Effector memory CD4-positive, alpha-beta T cell (primary cell): ENCODE measurements at places on chromosomes 4 and X.

DNA sequence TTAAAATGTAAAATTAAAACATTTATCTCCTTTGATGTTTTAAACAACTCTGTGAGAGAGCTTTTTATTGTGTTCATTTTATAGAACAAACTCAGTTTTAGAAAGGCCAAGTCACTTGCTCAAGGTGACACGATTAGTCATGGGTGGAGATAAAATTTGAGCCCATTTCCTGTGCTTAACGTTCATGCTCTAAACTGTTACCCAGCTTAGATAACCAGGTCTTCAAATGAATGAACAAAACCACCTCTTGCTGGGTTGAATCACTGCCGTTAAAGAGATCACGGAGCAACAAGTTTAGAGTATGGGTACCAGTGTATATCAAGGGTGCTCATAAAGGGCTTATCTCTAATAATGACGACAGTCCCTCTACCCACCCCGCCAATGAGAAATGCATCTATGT is 10.2 kb upstream of the CASK start:
- DNase-seq, result no peak

DNA sequence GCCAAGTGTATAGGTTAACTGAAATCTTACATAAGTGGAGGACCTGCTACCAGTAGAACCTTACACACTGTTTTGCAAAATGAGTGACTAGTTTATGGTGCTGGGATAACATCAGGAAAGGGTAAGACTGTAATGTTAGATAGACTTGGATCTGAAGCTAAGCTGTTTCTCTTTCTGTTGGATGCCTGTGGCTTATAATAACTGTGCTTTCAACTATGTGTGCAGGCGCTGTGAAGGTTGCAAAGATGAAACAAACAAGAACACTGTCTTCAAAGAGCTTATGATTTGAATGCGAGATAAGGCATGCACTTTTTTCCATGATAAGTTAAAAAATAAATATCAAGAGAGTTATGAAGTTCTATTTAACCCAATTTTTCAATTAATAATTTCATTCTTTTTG is 34.5 kb upstream of the LCORL start:
- no peak for DNase-seq

DNA sequence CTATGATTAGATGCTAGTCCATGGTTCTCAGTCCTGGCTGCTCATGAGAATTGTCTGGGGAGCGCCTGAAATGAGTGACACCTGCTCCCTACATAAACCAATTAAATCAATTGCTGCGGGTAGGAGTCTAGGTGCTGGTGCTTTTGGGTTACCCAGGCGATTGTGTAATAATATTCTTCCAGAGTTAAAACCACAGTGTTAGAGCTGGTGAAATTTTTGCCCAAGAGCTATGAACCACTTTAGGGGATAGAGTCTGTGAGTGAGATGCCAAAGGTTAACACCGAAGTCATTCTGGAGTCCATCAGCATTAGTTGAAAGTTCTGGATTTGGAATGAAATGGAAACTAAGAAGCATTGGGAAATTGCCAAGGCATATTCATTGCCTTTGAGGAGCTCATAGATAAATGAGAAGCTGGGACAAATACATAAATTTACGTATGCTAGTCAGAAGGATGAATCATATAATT is 15.3 kb downstream of the PDK3 start:
- no peak for DNase-seq

DNA sequence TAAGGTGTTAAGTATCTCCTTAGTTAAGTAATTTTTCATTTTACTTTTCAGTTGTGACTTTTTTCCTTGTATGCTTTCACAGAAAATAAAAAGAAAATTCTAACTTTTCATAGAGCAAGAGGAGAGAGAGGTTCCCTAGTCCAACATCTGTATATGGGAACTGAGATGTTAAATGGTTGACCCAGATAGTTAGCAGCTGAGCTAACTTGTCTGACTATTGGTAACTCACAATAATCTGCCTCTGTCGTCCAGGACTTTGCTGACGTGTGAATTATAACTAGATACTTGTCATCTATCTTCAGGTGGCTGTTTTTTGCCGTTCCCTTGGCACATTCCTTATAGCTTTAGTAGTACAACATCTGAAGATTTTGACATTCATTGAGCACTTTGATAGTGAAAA is 29.9 kb downstream of the TBC1D19 start:
- DNase-seq, result no peak

DNA sequence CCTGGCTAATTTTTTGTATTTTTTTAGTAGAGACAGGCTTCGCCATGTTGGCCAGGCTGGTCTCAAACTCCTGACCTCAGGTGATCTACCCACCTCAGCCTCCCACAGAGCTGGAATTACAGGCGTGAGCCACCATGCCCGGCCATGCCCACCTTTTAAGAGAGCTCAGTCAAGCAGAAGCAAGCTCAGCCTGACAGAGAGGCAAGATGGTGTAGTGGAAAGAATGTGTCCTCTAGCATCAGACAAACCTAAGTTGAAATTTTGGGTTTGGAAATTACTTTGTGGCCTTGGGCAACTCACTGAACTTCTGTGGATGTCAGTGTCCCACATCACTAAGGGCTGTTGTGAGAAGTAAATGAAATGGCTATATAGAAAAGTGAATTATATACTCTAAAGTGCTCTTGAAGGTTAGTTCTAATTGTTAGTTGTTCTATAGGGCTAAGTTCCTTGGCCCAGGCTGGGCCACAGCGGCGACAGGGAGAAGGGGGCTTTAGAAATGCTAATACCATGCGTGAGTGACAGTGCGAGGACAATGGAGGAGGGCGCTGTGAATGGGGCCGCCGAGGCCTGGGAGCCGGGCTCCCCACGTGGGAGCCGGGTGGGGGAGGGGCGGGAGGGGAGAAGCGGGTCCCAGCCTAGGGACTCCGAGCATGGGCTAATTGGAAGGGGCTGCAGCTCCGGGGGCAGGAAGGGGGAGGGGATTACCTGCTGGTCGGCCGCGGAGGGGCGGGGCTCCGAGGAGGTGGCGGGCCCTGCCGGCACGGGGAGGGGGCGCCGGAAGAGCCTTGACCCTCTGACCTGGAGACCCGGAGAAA is 15.6 kb downstream of the PJA1 start:
- DNase-seq, result no peak

GRCh38 chrX:138925330-138925729 is 213.8 kb upstream of the FGF13 start:
- DNase-seq, result no peak

- no peak for DNase-seq
Measured at GRCh38 chr4:11589676-11590075, 161.0 kb upstream of the HS3ST1 start.

DNA sequence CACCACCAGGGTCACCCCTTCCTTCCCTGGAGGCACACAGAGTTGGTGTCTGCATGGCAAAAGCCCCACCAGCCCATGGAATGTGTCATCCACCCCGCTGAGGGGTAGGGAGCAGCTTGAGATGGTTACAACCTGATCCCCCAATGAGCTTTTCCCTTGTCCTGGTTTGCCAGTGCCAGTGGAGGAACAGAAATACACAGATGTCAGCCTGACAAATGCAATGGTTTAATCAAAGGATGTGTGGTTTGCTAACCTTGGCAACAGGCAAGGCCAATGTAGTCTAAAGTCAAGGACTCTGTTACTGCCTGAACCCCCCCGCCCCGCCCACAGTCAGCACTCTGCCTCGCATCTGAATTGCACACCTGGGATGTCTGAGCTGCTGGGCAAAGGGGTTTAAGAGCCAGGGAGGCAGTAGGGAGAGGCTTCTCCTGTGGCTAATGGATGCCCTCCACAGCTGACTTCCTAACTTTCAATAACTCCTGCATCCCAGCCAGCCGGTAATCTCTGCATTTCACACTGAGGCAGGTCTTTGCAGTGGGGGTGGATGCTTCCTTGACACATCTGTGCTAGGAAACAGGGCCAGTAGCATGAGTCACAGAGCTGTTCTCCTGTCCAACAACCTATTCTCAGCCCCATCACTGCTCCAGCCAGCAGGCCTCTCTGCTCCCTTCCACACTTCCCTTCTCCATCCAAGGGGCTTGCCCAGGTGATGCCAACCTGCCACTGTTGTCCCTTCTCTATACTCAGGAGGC is 137.5 kb downstream of the AMMECR1 start:
- DNase-seq, result no peak

- no peak for DNase-seq
Measured at GRCh38 chr4:31294655-31295480, 574.7 kb downstream of the PCDH7 start.

DNA sequence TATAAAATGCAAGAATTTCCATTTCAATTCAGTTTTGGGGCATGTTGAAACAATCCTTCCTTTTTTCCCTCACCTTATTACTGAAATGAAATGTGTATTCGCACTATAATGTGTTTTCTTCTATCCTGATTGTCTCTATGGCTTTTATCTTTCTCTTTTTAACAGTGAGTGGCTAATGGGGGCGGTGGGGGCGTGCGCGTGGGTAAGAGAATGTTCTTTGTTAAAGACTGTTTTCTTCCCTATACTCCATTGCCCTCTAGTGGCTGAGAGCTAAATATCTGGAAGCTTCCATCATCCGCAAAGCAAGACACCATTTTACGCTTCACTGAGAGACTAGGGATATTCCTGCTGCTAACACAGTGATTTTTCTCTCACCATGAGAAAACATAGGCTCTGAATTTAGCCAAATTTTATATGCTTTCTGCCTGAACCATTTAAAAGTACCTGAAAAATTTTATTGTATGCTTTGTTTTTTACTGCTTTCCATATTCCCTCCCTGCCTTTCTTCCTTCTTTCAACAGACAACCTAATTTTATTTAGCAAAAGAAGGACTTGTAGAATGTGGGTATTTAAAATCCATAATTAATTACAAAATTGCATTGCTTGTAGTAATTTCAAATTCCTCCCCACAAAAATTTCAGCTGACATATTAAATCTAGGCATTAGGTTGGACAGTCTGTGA is 194.0 kb downstream of the GASK1B start:
- no peak for DNase-seq

DNA sequence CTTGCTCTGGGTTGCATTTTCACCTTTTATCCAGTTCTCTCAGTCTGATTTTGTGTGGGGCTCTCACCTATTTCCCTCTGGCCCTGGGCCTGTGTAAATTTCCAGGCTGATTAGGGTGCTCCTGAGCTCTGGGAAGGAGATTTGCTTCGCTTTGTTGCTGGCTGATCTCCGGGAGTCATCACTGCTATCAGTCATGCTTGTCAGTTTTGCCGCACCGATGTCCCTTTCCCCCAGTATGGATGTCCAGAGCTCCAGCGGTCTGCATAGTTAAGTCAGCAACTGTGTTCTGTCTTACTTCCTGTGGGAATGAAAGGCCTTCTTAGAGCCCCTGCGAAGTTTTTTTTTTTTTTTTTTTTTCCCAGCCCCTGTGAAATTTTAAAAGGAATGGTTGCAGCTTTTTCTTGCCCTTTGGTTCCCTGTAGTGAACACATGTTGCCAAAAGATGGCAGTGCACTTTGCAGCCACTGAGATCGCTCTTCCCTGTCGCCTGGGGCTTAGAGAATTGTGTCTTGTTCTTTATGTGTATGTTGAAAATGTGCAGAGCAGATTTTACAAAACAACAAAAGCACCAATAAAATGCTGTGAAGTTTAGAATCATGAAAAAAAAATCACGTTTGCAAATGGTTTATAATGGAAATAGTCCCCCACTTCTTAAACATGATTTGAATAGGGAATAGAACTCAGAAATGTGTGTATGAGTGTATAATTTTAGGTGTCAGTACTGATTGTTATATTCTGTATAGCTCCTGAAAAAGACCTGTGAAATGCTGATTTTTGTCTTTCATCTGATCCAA is 109.1 kb upstream of the SLC4A4 start:
- DNase-seq, result no peak

DNA sequence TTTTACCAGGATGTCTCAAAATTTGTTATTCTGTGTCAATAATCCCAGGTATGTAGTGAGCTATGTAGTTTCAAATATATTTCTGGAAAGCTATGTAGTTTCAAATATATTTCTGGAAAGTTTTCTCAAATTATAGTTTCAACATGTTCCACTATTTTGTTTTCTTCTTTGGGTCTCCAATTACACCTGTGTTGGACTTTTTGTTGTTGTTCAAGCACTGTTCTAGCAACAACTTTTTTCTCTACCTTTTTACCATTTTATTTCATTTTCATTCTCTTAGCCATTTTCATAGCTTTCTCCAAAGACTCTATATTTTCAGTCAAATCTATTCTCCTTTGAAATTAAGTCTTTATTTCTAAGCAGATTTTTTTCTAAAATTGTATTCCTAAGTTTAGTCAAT is 88.4 kb downstream of the LCORL start:
- DNase-seq, result no peak

DNA sequence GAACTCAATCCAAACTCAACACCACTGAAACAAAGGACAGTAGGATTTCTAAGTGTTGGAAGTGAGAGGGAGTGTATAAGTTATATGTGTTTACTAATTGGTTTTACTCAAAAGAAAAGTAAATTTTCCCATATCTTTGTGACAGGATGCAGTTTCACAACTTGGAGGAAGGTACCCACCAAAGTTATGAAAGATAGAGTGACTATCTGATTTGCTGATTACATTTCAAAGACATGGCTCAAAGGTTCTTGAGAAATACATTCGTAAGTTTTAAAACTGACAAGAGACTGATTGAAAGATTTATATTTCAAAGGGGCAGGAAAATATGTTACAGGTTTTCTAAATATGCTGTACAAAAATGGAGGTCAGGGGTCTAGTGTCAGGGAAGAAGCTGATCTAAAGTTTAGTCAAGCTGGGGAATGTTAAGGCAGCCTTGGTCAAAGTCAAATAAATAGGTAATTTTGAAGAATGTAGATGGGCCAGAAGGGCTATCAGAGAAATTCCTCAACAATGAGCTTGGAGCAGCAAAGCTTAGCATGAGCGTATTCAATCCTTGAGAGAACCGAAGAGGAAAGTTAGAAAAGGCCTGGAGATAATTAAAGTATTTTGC is 9.7 kb upstream of the COMMD8 start:
- DNase-seq, result no peak

DNA sequence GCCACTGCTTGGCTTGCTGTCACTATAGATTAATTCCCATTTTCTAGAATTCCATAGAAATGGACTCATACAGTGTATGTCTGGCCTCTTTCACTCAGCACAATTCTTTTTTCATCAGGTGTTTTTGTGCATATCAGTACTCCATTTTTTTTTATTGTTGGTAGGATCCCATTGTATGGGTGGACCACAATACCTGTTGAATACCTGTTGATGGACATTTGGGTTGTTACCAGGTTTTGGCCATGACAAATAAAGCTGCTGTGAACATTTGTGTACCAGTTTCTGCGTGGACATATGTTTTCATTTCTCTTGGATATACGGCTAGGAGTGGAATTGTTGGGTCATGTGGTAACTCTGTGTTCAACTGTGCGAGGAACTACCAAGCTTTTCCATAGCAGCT is 14.9 kb downstream of the ZFP92 start:
- DNase-seq, result no peak

GRCh38 chr4:109691411-109691920 is 11.8 kb downstream of the CASP6 start:
- DNase-seq, result no peak

- DNase-seq, result no peak
Measured at GRCh38 chr4:9919047-9919446, 102.2 kb downstream of the SLC2A9 start.
